Small intestine (tissue), 16 donors: ENCODE measurements at places on chromosomes 16 and 17. TPM values are rescaled to one million over a fixed set of nuclear protein-coding genes. Genes with fewer than 3 reads are reported as not detected.
A peak's percentile ranks its signal among the peaks of the same experiment; 100 is the strongest.

GRCh38 chr16:3690470-3690928 is 26.8 kb downstream of the TRAP1 start:
- DNase-seq = peak; percentile 91

GRCh38 chr17:8384801-8385378 is 1.9 kb upstream of the RPL26 start:
- no peak for DNase-seq

DNA sequence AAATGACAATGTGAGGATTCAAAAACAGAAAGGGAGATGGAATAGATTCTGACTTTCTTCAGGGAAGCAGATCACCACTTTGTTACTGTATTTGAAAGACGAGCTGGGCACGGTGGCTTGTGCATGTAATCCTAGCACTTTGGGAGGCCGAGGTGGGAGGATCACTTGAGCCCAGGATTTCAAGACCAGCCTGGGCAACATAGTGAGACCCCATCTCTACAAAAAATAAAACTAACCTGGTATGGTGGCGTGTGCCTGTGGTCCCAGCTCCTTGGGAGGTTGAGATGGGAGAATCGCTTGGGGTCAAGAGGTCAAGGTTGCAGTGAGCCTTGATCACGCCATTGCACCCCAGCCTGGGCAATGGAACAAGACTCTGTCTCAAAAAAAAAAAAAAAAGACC is 34.0 kb downstream of the PIGL start:
- DNase-seq = no peak

- DNase-seq = peak; percentile 99
Observed at GRCh38 chr17:75617218-75617617, 16.0 kb upstream of the SMIM5 start.

DNA sequence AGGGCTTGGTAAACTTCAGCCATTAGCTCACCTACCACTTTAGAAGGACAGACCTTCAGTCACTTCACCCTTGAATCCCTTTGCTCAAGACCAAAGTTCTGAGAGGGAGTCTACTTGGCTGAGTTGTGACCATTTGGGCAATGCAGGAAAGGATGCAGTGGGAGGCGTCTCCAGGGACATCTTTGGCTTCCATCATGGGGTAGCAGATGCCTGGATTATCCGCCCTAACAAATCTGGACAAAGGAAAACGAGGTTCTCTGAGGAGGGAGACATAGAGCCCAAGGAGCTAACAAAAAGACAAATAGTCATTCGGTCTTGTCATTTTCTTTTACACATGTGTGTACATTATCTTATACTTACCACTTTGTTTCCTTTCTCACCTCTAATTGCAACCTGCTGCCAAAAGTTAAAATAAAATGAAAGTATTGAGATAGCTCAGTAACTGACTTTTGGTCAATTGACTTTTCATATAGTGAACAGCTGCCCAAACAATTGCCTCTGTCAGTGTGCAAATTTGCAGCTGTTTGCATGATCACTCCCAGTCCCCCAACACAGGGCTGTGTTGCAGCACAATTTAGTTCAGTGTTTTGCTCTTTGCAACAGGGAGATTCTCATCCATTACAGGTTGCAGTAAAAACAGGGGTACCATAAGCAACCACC is 108.9 kb upstream of the EEF2KMT start:
- no peak for DNase-seq

FOXN1 gene
- not detected for polyA plus RNA-seq
